MG63 (cell line): ENCODE measurements at places on chromosomes 7 and 10. TPM values are rescaled to one million over a fixed set of nuclear protein-coding genes. Genes with fewer than 3 reads are reported as not detected.

PDIA4 gene
- total RNA-seq = 189 and 204 TPM in 2 replicates

NUTM2A gene
- 0.10 TPM in 1 of 2 replicates, not detected in the other for total RNA-seq

TFEC gene
- total RNA-seq = not detected in 2 replicates

TDRD1 gene
- not detected in 2 replicates for total RNA-seq

SMO gene
- total RNA-seq = 9.0 and 14.3 TPM in 2 replicates

HOXA1 gene
- total RNA-seq = 0.27 and 1.1 TPM in 2 replicates

ENTPD1 gene
- total RNA-seq = not detected in 2 replicates

C10orf71 gene
- total RNA-seq = not detected in 2 replicates

C10orf88 gene
- total RNA-seq = 3.5 and 8.4 TPM in 2 replicates

- DNase-seq = peak; percentile 94
Measured at GRCh38 chr10:24457661-24458318, 248.9 kb downstream of the KIAA1217 start.

DNA sequence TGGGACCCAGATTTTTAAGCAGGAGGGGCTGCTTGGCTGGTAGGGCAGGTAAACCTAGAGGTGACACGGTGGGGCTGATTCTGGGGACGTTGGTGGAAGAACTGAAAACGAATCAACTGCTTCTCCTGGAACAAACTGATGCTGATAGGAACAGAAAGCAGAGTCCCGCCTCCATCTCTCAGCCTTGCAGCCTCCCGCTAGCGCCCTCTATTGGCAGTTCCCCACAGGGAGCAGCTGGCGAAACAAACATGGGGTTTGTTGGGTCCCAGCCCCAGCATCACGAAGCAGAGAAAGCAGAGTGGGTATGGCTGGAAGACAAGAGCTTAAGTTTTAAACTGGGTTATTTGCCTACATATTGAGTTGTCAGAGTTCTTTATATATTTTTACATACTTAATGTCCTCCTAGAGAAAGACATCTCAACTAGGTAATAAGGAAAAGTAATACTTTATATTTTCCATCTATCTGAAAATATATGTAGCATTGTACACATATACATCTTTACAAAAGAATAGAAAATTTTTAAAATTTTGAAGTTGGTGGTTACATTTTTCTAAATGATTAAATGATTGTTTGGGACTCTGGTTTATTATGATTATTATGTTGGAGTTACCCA is 42.3 kb upstream of the FOXI2 start:
- peak; percentile 53 for DNase-seq

- peak; percentile 45 for DNase-seq
Measured at GRCh38 chr7:139679731-139680594, 97.8 kb downstream of the HIPK2 start.

GRCh38 chr10:61662794-61663259 is at the start of gene CABCOCO1:
TSS of gene CABCOCO1 (plus strand) at chr10:61662929. CDS start at chr10:61662973, 44 bp downstream.
- DNase-seq = peak; percentile 83

DNA sequence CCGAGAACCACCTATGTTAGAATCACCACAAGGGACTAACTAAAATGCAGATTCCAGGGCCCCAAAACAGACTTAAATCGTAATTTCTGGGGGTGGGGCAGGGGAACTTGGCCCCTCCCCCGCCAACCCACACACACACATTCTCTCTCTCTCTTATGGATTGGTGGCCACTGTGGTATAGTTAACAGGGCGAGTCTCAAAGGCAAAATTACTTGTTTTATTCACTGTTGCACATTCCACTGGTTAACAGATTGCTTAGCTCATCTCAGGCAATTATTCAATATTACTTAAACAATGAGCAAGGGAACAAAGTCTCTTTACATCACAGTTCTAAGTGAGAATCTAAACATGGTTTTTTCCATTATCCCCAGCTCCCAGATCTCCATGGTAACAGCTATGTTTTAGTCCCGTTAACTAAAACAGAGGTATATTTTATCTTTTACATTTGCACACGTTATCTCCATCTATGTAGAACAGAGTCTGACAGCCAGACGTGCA is 38.5 kb downstream of the IGF2BP3 start:
- no peak for DNase-seq

GRCh38 chr7:64308016-64308270 is 5.8 kb upstream of the ZNF736 start:
- DNase-seq = no peak

DNA sequence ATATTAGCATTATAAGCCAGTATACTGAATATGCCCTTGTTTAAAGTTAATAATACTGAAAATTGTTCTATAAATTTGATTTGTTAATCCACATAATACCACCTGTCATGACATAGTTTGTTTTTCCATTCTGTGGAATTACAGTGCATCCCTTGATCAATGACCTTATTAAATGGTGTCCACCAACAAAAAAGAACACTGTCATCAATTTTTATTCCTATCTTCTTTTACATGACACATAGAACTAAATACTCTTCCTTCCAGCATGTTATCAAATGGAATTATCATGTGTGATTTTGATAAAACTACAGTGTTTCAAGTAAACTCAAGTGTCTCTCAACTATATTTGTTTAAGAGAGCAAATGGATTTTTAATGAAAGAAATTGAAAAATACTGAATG is 221.8 kb upstream of the MBL2 start:
- no peak for DNase-seq

DNA sequence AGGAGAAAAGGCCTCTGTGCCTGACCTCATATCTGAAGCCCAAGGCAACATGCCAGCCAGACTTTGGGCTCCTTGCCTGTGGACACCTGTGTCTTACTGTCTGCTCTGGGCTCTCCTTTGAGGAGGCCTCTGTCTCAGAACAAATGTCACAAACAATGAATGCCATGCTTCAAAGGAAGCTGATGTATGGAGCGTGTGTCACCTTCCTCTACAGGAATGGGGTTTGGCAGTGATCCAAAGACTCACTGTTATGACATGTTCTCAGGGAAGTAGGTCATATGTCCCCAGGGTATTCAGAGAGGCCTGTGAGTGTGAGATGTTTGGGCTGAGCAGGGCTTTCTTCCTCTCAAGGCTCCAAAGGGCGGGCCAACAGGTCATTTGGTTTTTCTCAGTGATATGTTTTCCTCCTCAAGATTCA is 38.4 kb downstream of the PTPRE start:
- no peak for DNase-seq

DNA sequence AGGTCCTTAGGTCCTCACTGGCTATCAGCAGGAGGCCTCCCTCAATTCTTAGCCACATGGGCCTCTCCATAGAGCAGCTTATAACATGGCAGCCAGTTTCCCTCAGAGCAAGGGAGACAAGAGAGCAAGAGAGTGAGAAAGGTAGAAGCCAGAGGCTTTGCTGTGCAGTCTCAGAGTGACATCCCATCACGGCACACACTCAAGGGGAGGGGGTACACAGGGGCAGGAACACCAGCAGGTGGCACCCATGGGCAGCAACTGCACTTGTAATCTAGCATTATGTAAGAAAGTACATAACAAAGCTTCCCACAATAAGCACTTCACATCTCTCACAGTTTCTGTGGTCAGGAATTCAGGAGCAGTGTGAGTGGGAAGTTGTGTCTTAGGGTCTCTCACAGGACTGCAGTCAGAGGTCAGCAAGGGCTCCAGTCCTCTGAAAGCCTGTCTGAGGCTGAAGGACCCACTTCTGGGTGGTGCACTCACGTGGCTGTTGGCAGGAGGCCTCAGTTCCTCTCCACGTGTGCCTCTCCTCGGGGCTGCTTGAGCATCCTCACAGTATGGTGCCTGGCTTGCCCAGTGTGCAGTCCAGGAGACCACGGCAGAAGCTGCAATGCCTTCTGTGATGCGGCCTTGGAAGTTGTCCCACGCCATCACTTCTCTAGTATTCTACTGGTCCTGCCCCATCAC is 159.4 kb downstream of the OAT start:
- DNase-seq = no peak

- no peak for DNase-seq
Measured at GRCh38 chr10:86210416-86210815, 156.2 kb downstream of the GRID1 start.

GRCh38 chr7:139601176-139601575 is 77.7 kb downstream of the CLEC2L start:
- DNase-seq = no peak

- DNase-seq = no peak
Measured at GRCh38 chr10:114917927-114918672, 19.9 kb upstream of the TRUB1 start.

DNA sequence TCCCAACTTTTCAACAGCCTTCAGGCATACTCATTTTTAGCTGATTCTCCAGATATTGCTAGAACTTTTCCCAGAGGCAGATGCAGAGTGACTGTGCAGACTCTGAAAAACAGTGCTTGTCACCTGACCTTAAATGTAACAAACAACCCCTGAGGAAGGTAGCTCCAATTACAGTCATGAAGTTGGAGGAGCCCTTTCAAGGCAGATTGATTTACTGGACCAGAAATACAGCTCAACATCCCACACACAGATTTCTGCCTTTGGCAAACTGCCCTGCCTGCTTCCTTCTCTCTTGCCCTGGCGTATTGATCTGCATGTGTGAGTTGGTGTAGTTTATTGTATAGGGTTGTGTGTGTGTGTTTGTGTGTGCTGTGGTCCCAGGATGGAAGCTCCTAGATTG is 38.5 kb downstream of the PYROXD2 start:
- peak; percentile 22 for DNase-seq

DNA sequence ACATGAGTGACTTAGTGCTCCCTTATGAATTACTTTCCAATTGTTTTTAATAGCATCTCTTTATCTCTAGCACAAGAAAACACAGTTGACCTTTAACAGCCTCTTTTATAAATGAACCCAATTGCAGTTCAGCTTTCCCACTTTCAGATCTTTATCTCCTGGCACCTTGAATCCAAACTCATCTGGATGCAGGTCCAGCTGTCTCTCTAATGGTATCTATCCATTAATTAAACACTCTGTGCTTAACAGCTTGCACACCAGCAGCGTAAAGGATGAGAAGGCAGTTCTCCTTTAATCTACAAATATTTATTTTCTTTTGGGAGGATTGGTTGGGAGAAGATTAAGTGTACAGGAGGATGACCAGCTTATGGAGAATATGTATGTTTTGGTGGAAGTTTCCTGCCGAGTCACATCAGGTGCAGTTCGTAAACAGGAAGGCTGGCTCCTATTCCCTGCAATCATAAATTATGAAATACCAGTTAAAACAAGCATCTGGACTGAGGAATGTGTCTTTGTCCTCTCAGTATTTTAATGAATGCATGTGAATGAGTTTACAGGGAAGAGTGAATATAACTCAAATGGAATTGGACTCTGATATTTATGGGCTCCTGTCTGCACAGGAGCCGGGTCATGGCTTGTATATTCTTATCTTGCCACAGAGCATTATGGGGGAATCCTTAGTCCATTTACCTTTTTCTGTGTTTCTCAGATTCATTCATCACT is 232.7 kb downstream of the PHF14 start:
- no peak for DNase-seq

DNA sequence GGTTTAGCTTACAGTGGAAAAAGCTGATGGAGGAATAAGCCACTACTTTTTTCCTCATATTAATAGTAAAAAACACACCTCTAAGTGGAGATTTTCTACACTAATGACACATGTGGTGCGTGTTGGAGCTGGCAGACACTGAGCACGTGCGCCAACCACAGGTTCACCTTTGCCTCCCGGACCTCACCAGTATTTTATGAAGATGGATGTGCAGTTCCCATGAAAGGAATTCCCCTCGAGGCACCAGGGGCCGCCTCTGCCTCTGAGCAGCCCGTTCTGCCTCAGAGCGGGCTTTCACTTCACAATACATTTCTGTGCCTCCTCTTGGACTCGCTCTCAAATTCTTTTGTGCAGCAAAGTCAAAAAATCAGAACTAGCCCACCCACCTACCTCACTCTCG is 477.5 kb upstream of the ADARB2 start:
- no peak for DNase-seq

DNA sequence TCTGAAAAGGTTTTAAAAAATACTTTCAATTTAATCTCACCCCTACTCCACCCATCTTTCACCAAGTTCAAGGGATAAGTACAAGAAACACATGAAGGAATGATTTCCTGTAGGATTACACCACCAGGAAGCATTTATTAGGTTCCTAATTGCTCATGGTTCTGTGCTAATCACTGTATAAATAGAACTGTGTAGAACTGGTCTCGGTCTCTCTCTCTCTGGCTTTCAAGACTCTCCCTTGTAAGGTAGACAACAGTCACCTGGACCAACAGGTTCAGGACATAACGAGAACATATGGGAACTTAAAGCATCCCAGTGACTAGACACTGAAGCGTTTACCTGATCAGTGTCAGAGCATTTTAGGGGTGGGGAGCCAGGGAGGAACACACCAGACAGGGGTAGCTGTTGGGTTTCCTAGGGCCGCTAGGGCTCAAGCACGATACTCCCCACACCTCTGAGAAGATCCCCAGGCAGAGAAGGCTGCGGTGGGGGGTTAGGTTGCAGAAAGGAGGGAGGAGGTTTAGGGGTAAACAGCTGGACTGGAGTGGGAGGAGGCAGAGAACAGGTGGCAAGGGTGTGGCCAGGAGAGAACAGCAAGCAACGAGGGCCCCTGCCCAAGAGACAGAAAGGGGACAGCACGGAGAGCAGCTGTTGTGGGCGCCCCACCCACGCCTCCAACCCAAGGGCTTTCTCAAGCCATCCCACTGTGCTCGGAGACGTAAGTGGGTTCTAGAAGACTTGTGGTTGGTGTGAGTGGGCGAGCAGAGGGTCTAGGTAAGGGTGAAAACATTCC is 52.5 kb upstream of the USP6NL start:
- no peak for DNase-seq

- DNase-seq = peak; percentile 41
Measured at GRCh38 chr10:4678023-4678950, 147.7 kb upstream of the AKR1E2 start.

- no peak for DNase-seq
Measured at GRCh38 chr10:35668865-35669650, 27.0 kb upstream of the FZD8 start.

- DNase-seq = no peak
Measured at GRCh38 chr7:29843726-29844125, 37.4 kb downstream of the WIPF3 start.

- DNase-seq = no peak
Measured at GRCh38 chr10:126843299-126843934, 61.8 kb upstream of the DOCK1 start.

DNA sequence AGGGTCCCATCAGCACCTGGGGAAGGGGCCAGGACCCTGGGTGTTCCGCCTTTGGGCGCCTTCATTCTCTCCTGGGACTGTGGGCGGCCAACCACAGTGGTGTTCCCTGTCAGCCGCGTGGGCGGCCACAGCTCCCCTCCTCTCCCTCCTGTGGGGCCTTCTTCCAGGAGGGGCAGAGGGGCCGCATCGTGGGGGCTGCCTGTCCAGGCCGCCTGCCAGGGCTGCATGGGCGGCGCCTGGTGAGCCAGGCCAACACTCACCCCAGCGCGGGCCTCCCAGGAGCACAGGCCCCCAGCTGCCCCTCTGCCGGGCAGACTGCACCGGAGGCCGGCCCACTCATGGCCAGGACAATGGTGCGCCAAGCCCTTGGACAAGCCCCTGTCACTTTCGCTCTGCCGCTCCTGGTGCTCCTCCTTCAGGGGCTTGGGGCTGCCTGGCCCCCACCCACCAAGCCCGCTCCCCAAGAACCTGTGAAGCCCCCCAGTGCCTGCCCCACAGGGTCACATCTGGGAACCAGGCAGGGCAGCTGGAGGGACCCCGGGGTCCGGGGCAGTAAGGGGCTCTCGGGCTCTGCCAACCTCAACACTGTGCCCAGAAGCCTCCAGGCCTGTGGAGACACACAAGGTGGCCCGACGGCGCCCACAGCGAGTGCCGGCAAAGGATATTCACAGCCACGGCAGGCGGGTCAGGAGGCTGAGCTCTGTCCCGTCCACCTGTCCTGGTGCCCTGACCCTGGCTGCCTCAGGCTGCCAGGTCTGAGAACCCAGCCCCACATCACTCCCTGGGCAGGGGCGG is 42.8 kb downstream of the AP5Z1 start:
- DNase-seq = no peak

- DNase-seq = no peak
Measured at GRCh38 chr7:157684909-157685429, 348.2 kb downstream of the DNAJB6 start.
